ENCODE measurements at places on chromosomes 3 and 15.

GRCh38 chr3:102024270-102024904 is 175.1 kb downstream of the NFKBIZ start:
- DNase-seq = no peak

GRCh38 chr3:127881586-127881985 is 33.4 kb upstream of the KBTBD12 start:
- DNase-seq = no peak

DNA sequence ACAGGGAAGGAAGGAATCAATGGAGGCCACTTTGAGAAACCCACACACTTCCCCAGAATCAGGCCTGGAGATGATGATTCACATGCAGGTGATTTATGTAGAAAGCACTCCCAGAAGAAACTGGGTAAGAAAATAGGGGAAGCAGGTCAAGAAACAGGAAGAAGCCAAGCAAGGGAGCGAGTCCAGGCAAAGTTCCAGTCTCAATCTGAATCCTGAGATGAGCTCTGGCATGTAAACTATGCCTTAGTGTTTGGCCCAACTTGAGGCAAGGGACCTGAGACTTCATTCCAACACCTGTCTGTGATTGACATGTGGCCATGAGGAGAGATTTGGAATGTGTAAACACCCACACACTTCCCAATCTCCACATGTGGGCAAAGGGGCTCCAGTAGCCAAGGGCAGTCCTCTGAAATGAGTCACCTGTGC is 61.6 kb upstream of the CTNNB1 start:
- DNase-seq = no peak

DNA sequence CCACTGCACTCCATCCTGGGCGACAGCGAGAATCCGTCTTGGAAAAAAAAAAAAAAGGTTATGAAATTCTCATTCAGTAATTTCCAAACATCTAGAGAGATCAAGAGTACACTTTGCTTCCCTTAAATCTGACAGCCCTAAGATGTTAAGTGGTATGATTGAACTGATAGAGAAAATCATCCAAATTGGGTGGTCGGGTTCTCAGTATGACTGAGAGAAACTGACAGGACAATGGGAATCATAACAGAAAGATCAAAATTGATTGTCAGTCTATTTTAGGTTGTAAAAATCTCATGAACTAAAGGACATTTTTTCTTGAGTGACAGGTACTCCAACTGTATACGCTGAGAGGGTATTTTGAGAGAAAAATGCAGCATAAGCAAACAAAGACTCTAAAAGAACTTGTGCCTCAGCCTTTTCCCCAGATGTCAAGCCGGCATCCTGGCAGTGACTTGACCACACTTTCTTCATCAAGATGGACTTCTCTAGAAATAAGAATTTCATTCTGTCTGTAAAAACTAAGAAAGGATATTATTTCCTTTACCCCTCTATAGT is 65.8 kb downstream of the MYO5A start:
- no peak for DNase-seq

DNA sequence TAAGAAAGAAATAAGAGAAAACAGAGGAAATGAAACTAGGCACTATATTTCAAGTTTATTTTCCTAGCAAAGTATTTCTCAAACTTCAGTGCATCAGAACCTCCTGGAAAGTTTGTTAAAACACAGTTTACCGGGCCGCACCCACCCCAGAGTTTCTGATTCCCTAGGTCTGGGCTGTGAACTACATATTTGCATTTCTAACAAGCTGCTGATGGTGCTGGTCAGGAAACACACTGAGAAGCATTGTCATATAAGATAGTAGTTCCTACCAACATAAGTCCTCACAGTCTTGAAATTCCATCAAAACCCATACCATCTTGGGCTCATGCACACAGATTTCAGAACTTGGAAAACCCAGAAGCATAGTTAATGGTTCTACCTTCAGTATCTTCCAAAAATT is 8.3 kb downstream of the SLC9A9 start:
- DNase-seq = no peak

DNA sequence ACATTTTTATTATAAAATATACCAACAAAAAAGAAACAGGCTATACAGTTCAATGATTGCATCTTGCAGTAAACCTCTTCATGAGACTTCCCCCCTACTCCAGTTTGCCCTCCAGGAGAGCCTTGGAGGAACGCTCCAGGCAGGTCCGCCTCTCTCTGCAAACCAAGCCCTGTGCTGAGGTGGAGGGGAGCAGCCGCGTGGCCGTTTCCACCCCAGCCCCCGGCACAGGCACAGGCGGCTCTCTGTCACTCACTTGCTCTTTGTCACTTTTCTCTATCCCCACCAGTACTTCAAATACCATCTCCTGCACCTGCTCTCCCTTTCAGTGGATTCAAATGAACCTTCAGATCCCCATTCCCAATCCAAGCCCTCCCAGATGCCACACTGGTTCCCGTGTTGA is 479.9 kb downstream of the OCA2 start:
- DNase-seq = no peak

DNA sequence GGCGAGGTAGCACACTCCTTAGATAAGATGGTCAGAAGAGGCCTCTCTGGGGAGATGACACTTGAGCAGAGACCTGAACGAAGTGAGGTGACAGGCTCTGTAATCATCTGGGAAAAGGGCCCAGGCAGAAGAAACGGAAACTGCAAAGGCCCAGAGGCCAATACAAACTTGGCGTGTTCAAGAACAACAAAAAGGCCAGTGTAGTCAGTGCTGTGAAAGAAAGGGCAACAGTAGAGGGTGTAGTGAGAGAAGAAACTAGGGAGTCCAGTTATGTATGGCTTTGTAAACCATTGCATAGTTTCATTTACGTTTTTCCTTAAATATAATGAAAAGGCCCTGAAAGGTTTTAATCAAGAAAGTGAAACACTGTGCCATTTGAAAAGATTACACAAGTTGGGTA is 31.8 kb downstream of the PLD1 start:
- DNase-seq = no peak

GRCh38 chr3:66411961-66412887 is 88.6 kb downstream of the LRIG1 start:
- no peak for DNase-seq

DNA sequence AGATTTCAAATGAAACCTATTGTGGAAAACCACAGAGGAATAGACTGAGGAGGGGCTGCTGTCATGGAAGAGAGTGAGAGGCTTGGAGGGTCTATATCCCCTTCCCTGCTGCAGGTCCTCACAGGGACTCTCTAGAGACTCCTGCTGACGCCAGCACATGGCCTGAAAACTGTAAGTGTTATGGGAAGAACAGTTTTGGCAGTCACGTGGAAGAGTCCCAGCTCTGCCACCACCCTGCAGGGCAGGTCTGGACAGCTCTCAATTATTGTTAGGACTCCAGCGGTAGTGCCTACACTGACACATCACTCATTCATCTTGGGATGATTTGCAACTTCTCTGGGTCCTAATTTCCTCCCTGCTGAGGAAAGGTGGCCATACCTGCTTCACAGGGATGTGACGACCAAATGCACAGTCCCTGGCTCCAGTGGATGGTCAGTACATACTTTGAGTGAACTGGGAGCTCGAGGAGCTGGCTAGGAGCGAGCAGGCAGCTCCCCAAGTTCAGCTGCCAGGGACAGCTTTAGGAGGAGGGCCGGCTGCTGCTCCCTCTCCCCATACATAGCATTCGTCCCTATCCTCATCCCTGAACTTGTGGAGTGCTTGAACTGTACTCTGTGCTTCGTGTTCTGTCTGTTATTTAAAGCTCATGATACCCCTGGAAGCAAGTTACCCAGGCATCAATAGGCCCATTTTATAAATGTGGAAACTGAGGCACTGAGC is 49.2 kb downstream of the CTXND1 start:
- DNase-seq = no peak

DNA sequence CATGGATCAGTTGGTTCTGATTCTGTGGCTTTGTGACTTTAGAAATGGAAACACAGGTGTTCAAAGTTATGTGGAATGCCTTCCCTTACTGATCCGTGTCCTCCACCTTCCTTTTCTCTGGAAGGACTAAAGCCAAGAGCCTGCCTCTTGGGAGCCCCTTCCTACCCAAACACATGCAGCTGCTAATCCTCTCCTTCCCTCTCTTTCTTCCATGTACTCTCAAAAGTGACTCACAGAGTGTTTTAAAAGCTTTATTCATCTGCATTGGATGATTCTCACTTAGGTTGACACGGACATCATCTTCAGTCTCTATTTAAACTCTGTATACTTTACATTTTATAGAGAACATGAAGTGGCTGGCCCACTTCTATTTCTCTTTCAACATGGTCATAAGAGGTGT is 856.5 kb upstream of the ARPP21 start:
- no peak for DNase-seq

- DNase-seq = no peak
These were observed 36.5 kb downstream of the TM4SF18 start for GRCh38 chr3:149296972-149297371.

DNA sequence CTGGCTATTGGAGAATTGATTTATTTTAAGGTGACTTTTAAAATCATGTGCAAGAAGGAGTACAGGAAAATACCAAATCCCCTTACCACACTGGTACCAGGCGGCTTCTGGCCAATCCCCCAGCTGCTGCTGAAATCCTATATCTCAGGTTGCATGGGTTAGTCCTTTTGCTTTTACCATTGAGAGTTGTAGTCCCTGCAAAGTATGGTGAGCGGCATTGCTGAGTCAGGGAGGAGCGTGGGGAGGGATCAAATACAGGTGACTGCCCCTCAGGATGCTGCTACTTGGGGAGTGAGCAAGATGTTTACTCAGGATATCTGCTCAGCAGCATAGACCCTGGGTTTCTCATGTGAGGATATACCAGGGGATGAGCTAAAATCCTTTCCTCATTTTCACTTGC is 131.9 kb upstream of the STAC start:
- no peak for DNase-seq

DNA sequence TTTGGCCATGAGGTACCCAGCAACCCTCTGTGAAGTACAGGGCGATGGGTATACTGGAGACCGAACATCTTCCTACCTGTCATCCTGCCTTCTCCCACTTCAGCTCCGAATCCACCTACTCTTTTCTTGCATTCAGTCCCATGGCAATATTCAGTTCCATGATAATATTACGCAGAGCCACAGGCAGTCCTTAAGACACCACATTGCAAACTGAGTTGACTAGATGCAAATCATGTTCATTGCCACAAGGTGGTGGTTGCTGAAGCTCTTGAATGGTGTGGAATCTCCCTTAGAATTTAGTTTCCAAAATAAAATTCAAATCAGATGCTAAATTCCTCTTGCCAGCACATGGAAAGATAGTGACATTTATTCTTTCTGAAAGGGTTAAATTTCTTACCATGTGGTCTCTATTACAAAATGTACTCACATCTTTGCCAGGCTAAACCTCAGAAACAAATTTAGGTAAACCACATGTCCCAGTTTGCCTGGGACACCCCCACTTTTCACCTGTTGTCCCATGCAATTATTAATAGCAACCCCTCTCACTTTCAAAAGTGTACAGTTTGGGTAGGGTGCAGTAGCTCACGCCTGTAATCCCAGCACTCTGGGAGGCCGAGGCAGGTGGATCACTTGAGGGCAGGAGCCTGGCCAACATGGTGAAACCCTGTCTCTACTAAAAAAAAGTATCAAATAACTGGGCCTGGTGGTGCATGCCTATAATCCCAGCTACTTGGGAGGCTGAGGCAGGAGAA is 1.7 kb upstream of the NME9 start:
- DNase-seq = no peak

All from CD4-positive, alpha-beta T cell (primary cell).